ENCODE measurements at places on chromosomes 16 and 17.

DNA sequence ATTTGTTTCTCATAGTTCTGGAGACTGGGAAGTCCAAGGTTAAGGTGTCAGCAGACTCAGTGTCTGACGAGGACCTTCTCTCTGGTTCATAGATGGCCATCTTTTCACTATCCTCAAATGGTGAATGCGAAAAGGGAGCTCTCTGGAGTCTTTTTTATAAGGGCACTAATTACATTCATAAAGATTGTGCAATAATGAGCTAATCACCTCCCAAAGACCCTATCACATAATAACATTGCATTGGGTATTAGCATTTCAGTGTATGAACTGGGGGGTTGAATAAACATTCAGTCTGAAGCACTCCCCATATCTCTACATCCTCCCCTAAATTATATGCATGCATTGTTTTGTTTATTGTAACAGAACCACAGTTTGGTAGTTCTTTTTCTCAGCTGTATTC is 1086.5 kb downstream of the CDH11 start:
- no peak for DNase-seq

- DNase-seq: no peak
Observed at GRCh38 chr17:18951941-18952842, at the start of gene SLC5A10. Gene SLC5A10 (plus strand): TSS chr17:18952165. CDS start chr17:18952206, 41 bp downstream.

DNA sequence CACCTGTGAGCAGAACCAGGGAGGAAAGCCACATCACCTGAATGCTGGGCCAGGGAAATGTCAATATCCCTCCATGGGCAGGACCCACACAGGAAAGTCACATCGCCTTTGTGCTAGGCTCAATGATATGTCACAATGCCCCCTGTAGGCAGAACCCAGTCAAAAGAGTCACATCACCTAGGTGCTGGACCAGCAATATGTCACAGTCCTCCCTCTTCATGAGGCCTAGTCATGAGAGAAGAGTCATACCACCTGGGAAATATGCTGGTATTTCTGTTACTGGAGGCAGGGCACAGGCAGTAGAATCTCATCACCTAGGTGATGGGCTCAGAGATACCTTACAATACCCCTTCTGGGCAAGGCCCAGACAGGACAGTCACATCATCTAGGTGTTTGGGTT is 1843.4 kb downstream of the TP53TG3F start:
- DNase-seq: no peak

DNA sequence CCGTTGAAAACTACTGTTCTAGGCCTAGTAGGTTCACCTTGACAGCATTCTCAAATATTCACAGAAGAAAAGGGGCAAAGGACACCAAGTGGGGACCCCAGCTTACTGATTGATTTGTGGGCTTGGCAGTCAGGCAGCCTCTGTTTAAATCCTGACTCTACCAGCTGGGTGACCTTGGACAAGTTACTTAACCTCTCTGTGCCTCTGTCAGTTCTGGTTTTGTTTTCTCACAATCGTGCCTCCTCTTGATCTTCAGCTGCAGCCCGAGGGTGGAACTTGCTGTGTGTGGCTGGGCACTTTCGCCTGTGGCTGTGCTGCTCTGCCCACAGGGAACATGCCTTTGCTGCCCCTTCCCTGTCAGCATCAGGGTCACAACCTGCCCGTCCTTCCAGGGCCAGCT is 17.8 kb downstream of the RAP1GAP2 start:
- no peak for DNase-seq

DNA sequence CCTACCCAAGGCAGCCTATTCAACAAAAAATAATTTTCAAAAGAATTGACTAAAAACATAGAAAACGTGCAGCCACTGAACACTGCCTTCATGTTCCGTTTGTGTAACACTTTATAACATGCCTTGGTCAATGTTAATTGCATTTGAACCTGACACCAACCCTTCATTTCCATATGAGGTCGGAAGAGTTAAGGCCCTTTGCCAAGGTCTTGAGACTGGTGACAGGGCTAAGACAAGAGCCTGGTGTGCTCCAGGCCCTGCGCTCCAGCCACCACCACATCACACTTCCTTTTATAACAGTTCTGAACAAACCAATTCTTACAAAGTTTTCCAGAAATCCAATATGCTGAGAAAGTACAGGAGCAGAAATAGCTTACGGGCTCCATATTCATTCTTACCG is 4.2 kb downstream of the BBS2 start:
- DNase-seq: no peak

- DNase-seq: no peak
Observed at GRCh38 chr16:31421587-31421986, 6.6 kb downstream of the COX6A2 start.

DNA sequence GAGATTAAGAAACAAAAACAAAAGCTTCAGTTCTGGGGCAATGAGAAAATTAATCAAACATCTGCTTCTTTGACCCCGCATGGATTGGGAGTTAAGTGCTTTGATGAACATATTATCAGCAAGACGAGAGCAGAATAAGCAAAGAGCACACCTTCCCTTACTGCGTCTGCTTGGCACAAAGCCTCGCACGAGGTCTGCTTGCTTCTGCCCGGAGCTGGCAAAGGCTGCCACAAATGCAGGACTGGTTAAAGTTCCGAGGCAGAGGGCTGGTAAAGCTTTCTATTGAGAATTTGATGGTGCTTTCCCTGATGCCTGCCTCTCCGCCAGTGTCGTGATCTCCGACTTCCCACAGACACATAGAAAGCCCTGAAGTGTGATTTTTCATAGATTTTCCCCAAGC is 17.0 kb downstream of the VAT1L start:
- peak; percentile 73 for DNase-seq

DNA sequence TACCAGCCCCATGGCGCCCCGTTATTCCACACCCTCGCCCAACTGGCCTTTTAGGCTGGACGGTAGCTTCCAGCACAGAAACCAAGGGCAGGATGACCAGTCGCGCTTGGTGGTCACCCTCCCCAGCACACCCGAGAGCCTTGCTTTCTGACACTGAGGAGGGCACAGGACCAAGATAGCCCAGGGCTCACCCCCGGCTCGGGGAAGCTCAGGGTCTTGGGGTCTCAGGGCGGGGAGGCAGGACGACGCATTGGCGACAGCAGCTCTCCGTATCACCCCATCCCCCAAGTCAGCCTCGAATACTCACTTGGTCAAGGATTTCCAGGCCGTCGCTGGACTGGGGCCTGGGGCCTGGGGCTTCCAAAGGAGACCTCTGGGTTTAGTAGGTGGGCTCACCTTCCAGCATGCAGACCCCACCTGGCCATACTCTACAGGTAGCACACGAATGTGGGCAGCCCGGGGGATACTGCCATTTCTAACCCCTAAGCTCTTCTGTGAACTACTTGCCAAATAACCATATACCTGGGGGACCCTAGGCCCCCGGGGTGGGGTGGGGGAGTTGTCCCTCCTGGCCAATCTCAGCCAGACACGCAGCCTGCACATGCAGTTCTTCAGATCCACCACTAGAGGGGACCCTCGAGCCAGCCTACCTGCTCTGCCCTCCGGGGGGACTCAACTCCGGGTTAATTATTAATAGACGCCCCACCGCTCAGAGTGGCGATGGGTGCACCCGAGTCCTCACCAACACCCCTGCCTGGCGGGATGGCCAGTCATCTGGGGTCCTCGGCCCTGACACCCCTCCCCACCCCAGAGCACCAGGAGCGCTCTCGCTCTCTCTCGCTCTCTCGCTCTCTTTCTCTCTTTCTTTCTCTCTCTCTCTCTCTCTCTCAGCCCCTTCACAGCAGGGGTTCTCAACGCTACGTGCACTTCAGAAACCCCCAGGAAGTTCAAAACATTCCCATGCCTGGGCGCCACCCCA is 30.0 kb downstream of the TBC1D16 start:
- peak; percentile 51 for DNase-seq

DNA sequence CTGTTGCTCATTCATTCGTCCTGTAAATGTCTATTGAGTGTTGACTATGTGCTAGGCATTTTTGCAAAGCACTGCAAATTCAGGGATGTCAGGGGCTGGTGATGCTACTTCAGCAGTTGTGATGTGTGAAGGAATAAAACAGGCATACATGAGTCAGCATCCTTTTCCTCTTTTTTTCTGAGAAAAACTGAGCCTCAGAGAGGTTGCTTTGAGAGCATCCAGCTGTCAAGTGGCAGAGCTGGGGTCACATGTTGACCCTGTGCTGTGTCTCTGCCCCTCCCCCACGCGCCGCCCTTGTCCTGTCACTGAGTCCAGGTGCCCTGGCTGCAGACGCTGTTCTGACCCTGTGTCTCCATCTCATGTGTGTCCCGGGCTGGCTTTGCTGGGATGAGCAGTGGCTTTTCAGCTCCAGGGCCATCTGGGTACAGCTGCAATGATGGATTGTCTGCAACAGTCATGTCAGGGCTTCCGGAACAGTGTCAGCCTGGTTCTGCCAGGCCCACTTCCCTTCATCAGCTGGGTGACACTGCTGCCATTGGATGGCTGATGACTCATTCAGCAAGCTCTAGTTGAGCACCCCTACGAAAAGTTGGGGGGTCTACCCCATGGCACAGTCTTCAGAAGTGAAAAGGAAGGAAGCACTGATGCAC is 14.9 kb downstream of the SEC14L5 start:
- no peak for DNase-seq
